ENCODE measurements at places on chromosomes 5 and 9.

DNA sequence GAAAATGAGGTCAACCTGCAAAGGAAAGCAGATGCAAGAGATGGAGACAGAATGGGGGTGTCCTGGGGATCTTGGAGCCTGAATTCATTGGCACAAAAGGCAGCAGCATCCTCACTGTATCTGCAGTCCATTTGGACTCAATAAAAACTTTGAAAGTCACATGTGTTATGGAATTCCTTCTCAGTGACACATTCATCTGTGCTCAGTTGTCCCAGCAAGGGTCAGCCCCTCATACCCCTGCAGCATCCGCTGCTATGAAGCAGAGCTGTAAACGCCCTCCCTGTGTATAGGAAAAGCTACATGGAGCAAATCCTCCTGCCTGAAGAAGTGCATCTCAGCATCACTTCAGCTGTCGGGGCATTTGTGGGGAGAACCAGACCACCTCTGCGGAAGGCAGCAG lies 14.5 kb upstream of the RARS1 start:
- no peak for DNase-seq

- no peak for DNase-seq
These were observed 6.8 kb downstream of the FAT2 start for GRCh38 chr5:151584057-151584937.

- DNase-seq = no peak
These were observed 134.3 kb downstream of the PPP2R2B start for GRCh38 chr5:146744068-146744745.

GRCh38 chr5:37506241-37506640 lies 127.1 kb downstream of the WDR70 start:
- no peak for DNase-seq

GRCh38 chr9:31119890-31120454 lies 1264.5 kb upstream of the ACO1 start:
- DNase-seq = peak; percentile 53

DNA sequence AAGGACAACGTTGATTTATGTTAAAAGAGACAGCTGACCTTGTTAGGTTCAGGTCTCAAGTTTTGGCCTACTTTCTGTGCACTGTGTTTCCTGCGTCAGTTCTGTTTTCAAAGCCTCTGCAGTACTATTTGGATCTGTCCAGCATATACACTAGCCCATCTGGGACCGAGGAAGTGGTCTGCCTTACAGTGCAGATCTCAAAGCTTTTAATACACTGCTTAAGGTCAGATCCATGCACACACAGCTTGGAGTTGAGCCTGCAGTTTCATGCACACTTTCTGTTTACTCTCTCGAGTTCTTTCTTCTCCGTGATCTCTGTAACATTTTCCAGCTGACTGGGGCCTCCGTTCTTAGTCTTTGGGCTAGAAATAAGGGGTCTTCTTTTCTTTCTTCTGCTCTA lies 24.1 kb downstream of the CARTPT start:
- no peak for DNase-seq

DNA sequence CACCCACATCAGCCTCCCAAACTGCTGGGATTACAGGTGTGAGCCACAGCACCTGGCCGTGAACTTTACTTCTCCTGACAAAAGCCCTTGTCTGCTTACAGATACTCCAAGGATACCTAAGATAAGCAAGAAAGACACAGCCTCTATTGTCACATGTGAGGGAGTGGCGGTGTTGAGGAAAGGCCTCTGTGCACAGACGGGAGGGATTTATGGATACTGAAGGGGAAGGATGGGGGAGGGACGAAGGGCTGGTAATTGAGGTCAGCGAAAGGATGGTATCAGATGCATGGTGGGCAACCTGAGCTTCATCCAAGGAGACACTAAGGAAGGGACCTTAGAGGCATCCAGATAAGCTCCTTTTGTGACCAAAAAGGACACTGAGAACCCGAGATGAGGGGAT lies 66.7 kb upstream of the CKMT2 start:
- no peak for DNase-seq

DNA sequence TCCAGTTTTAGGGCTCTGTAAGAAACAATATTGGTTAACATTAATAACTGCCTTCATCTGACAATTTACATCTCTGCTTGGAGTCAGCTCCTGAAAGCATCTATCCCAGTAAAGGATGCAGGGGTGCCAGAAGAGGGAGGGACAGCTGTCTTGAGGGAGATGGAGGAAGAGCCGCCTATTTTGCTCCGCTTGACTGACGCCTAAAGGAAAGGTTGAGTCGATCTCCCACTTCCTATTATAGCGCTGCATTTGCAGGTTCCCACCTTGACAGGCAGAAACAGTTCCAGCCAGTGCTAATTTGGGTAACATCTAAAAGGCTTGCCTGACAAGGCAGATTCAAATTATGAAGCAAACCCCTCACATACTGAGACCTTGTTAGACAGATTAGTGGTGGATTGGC lies 374.6 kb downstream of the SPATA31D1 start:
- DNase-seq = no peak

DNA sequence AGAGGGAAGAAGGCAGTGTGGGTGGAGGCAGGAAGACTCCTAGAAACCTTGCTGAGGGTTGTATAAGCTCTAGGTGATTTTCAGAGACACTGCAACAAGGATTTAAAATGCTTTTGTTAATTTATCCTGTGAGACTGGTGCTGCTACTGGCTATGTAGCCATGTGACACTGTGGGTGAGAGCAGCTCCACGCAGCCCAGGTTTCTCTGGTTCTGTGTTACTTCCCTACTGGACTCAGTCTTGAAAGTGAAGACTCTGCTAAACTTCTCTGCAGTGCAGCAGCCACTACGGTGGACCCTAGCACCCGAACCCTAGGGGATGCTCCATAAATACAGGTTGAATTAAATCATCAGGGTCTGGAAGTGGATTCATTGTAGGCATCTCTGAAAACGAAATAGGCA lies 25.8 kb upstream of the EFNA5 start:
- no peak for DNase-seq

DNA sequence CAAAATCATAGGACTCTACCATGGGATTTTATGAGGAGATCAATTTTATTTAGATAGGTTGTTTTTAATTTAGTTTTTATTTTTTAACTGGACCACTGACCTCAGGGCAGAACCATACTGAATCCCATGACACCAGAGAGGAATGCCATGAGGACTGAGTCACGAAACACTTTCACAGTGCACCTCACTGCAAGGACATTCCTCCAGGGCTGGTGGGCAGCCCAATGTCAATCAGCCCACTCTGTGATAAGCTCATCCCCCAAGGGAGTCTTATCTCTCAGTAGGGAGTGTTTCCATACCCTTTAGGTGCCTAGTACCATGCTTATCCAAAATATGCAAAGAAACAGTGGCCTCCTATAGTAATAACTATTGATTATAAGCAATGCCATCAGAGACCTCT lies 224.5 kb upstream of the CDH6 start:
- DNase-seq = no peak

DNA sequence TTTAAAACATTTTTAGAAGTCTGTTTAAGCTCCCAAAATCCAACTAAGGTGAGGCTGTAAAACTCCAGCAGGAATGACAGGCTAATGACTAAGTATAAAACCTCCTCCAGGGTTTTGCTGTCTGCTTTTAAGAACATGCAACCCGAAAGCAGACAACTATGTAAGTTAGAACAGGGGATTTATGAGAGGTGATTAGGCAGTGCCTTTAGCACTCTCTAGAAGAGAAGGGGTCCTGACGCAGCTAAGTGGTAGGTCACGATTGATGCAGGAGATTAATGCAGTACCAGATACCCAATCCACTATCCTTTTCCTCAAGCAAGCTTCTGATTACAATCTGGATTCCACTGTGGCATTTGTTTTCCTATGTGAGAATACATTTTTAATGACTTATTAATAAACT lies 25.9 kb downstream of the HOMER1 start:
- peak; percentile 40 for DNase-seq

DNA sequence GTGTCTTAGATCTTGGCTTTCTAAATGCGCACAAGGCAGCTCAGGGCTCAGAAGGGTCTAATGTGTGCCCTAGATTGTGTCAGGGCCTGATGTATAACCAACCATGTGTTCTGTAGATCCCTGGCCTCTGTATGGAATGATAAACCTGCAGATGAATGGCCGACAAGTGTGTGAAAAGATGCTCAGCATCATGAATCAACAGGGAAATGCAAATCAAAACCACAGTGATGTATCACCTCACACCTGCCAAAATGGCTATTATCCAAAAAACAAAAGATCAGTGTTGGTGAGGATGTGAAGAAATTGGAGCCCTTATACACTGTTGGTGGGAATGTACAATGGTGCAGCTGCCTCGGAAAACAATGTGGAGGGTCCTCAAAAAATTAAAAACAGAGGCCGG lies 489.8 kb downstream of the SEMA5A start:
- peak; percentile 79 for DNase-seq

DNA sequence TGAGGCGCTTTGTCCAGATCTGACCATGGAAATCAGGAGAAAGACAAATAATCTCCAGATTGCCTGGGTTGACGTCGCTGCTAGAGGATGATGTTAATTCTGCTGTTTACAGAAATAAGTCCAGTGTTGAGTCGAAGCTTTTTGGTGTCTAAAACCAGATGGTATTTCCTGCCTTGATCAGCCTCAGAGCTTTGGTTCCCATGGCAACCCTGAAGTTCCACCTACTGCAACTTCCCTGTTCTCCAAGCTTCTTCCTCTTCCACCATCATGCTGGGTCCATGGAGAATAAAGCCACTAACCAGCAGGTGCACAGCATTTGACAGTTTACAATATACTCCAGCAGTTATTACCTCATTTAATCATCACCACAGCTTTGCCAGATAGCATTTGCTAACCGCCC lies 18.0 kb upstream of the GABBR2 start:
- DNase-seq = no peak

GRCh38 chr9:4665357-4665756 lies 923 bp downstream of the SPATA6L start:
- no peak for DNase-seq

DNA sequence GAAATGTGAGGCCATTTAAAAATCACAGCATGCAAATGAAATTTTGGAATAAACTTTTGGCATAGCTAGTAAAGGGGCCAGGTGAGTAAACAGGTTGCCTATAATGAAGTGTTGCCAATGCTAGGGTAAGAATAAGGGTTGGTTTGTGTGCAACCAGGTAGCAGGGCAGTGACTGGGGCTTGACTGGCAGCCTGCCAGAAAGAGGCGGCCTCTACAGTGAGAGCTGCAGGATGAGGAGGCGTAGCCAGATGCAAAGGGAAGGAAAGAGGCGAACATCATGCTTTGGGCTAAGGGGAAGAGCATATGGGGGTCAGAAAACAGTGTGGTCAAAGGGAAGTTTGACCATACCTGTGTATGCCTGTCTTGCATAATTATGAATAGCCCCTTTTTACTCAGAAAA lies 70.6 kb downstream of the MAST4 start:
- no peak for DNase-seq

GRCh38 chr9:126154869-126155268 lies 171.8 kb upstream of the MVB12B start:
- no peak for DNase-seq

DNA sequence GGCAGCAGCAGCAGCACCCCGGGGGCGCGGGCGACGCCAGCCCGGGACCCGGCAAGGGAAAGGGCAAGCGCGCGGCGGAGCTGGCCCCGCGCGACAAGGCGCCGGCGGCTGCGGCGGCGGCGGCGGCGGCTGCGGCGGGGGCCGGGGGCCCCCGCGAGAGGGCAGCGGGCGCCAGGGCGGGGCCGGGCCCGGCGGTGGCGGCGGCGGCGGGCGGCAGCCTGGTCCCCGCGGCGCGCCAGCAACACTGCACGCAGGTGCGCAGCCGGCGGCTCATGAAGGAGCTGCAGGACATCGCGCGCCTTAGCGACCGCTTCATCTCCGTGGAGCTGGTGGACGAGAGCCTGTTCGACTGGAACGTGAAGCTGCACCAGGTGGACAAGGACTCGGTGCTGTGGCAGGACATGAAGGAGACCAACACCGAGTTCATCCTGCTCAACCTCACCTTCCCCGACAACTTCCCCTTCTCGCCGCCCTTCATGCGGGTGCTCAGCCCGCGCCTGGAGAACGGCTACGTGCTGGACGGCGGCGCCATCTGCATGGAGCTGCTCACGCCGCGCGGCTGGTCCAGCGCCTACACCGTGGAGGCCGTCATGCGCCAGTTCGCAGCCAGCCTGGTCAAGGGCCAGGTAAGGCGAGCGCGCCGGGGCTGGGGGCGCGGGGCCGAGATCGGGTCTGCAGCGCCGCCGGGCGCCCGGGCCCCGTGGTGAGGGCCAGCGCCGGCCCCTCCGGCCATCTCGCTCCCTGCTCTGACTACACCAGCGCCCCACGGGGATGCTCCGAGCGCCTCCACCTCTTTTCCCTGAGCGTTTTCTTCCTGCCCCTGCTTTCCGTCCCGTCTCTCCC lies at the start of gene UBE2QL1:
TSS of gene UBE2QL1 (plus strand) at position 238 of the 843 bp plus-strand sequence. CDS start at position 273, 35 bp downstream.
- DNase-seq = peak; percentile 2

DNA sequence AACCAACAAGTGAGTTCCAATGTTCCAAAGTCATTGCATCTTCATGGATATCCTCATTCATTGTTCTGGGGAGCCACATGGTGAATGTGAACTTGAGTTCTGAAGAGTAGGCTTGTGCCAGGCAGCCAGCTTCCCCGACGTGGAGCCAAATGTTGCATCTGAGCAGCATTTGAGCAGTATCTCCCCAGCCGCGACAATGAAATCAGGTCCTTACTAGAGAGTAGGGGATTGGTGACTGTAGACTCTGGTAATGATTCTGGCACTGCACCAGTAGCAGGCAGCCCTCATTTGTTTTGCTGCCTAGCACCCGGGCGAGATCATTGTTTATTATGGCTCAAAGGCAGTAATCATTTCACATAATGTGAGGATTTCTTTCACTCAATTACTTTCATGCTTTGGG lies 451.4 kb upstream of the C9orf72 start:
- DNase-seq = no peak

GRCh38 chr5:114467171-114467570 lies 105.3 kb downstream of the KCNN2 start:
- no peak for DNase-seq

DNA sequence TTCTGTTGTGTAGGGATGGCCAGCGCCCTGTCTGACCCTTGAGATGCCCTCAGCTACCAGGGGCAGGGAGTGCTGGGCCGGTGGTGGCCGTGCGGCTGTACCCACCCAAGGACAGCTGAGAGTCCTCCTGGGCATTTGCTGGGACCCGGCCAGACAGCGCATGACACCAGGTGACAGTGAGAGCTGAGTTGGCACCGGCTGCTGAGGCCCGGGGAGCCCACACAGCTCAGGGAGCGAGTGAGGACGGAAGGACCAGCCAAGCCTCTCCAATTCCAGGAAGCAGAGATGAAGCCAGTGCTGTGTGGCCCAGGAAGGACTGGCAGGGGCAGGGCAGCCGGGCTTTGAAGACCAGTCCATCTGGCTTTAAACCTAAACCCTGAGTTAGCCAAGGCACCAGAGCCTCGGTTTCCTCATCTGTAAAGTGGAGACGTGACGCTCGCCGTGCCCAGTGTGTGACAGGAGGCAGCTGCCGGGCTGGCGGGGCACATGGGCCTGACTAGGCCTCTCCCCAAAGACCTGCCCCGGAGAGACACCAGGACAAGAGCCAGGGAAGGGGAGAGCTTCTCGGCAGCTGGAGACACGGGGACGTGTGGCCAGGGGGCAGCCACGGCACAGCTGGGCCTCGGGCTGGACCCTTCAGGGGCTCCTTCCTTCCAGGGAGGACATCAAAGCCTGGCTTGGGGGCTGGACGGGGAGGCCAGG lies 3.0 kb upstream of the AGPAT2 start:
- DNase-seq = no peak

GRCh38 chr5:124343451-124343867 lies 403.0 kb downstream of the ZNF608 start:
- peak; percentile 91 for DNase-seq

- no peak for DNase-seq
These were observed 419.9 kb downstream of the BNC2 start for GRCh38 chr9:16450578-16450977.

Measured in foreskin keratinocyte (primary cell).